ENCODE measurements at places on chromosomes 2 and 18.

GRCh38 chr2:131426727-131427126, 49.2 kb upstream of the TUBA3D start:
- no peak for DNase-seq

- no peak for DNase-seq
These were observed 369.0 kb downstream of the EPHA4 start for GRCh38 chr2:221203125-221203524.

- DNase-seq: no peak
These were observed 44.9 kb downstream of the CFAP210 start for GRCh38 chr2:169649278-169649677.

DNA sequence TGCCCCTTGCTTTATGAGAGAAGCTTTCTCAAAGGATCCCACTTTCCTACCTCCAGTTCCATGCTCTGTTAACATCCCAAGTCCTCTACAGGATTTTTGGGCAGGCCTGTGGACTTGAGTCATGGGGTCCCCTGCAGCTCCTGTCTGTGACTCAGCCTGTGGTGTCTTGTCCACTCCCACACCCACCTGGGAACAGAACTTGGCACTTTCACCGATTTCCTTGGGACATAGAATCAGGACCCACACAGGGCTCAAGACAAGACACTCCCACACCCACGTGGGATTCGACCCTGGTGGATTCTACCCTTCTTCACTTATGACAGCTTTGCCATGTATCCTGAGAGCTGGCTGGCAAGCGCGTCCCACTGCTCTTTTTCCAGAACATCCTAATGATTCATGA, 30.7 kb upstream of the HDAC4 start:
- DNase-seq: no peak

GRCh38 chr2:113675875-113676274, 48.8 kb downstream of the RABL2A start:
- DNase-seq: no peak

- DNase-seq: no peak
These were observed 23.0 kb upstream of the MAL start for GRCh38 chr2:95002498-95002897.

- DNase-seq: no peak
These were observed 48.5 kb downstream of the CDK15 start for GRCh38 chr2:201854841-201855240.

GRCh38 chr2:42844901-42845821, 52.8 kb upstream of the HAAO start:
- no peak for DNase-seq

DNA sequence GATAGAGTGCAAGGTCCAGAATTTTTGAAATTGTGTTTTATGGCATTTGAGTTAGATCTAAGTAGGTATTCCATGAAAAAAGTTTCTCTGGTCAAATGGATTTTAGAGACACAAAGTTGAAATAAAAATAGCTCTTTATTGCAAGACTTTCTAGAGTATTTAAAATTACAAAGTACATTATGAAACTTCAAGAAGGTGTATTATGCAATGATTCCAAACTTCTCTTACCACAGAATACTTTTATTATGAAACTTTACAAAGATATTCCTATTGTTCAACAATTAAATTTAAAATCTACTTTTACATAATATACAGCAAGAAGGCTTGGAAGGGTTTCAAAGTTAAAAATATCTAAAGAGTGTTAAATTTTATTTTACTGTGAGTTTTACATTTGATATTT, 65.9 kb downstream of the CALCRL start:
- DNase-seq: no peak

GRCh38 chr2:154623819-154624218, 74.7 kb upstream of the KCNJ3 start:
- no peak for DNase-seq

- DNase-seq: no peak
These were observed 855.8 kb upstream of the FANCL start for GRCh38 chr2:59096973-59097372.

DNA sequence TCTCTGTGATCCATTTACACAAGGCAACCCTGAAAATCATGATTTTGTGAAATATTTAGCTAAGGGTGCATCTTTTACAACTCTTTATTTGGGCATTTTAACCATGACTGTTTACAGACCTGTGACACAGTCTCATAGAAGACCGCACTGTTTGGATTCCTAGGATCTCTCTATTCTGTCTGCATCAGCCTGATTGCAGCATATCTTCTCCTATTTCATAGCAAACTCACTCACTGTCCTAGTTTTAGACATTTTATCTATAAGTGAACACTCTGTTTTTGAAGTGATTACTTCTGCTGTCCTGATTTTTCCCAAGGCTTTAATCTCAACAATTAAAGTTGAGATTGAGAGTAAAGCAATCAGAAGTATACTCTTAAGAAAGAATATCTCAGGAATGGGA, 56.2 kb downstream of the CAVIN2 start:
- DNase-seq: no peak

GRCh38 chr2:168561991-168562390, 105.9 kb downstream of the CERS6 start:
- no peak for DNase-seq

DNA sequence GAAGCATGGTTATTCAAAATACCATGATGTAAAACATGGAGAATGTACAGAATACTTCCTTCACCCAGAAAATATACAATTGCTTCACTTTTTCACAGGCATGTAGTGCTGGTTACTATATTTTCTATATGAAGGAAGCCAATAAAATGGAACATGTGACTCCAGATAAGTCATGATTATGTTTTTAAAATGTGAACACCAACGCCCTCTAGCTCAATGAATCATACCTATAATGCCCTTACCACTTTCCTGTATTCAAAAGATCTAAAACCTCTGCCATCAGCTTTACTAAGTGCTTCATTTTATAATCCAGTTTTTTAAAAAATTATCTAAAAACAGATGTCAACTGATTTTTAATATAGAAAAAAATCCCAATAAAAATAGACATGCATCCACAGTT, 59.9 kb downstream of the SMAD2 start:
- no peak for DNase-seq

DNA sequence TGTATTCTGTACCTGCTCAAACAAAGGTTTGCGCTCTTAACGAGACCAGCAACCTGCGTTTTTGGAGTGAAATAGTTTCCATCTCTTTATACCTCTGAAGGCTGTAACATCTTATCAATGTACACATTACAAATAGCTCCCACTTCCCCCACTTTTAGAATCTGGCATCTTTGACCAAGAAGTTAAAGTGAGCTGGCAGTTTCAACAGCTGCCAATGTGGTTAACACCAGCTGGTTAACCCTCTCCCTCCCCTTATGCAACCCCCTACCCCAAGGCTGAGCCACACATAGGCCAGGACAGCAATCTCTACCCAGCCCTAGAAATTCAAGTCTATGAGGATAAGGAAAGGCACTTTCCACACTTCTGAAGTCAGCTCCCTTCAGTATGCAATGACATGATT, 2.2 kb upstream of the SERTAD2 start:
- no peak for DNase-seq

GRCh38 chr2:38590053-38590452, 12.7 kb downstream of the HNRNPLL start:
- DNase-seq: no peak

- DNase-seq: no peak
These were observed 340.7 kb downstream of the TGIF1 start for GRCh38 chr18:3790703-3791102.

DNA sequence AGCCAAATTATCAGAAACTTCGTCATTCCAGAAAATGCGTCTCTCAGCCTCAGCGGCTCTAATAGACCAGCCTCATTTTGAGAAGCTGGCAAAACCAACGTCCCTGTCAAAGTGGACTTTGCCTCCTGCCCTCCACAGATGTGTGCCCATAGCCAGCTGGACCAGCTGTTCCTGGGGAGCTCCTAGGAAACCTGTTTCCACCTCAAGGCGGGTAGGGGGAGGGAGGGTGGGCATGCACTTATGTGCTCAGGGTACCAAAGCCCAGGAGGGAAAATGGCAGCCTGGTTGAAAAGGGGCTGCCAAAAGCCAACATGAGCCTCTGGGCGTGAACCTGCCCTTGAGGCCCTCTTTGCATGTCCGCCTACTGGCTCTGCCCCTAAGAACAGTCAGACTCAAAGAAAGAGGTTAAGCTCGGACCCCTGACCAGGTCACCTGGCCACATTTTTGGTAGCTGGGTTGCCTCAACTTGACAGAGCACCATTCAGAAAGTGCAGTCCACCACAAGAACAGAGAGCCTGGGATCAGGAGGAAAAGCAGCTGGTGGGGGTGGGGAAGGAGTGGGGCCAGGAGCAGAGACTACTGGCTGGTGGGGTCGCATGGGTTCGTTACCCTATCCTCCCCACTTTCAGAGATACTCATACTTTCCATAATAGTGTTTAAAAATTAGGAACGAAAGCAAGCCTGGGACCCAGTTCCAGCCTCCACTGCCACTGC, 3.5 kb downstream of the PER2 start:
- DNase-seq: no peak

DNA sequence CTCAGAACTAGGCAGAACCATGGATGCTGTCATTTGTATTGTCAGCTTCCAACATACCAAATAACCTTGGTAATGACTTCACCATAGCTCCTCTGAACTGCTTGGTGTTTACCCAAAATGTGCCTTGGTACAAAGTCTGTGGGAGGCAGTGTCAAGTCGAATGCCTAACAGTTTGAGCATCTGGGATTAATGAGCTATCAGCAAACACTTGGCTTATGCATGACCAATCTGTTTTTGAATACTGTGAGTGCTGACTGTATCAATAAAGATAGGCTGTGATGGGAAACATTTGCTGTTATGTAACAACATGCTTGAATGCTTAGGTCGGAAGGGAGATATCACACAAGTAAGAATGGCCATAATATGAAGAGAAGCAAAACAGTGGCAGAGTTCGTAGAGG, 455.4 kb downstream of the CMPK2 start:
- no peak for DNase-seq

- DNase-seq: no peak
These were observed 318.0 kb upstream of the NRP2 start for GRCh38 chr2:205364261-205364660.
